ENCODE measurements at places on chromosomes 5 and 9.

GRCh38 chr9:69750085-69750484, 9.7 kb downstream of the PTAR1 start:
- H3K27ac ChIP-seq, result no peak overlapping the region
- no peak overlapping the region for H3K4me3 ChIP-seq
- H3K4me1 ChIP-seq, result peaks cover 2% of the 10 kb centered on the region
- no peak for DNase-seq
- no peaks in the 10 kb centered on the region for H3K36me3 ChIP-seq

DNA sequence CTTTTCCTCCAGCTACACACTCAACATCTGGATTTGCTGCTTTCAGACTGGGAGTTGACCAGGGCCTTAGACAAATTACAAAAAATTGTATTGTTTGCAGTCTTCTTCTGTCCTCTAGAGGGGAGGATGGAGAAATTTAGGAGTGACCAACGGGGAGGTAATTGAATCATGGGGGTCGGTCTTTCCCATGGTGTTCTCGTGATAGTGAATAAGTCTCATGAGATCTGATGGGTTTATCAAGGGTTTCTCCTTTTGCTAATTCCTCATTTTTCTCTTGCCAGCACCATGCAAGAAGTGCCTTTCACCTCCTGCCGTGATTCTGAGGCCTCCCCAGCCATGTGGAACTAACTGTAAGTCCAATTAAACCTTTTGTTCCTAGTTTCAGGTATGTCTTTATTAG, 4.2 kb downstream of the IFNA8 start:
- no peaks in the 10 kb centered on the region for H3K4me1 ChIP-seq
- no peak overlapping the region for H3K4me3 ChIP-seq
- no peak overlapping the region for H3K27ac ChIP-seq
- no peaks in the 10 kb centered on the region for H3K27me3 ChIP-seq

DNA sequence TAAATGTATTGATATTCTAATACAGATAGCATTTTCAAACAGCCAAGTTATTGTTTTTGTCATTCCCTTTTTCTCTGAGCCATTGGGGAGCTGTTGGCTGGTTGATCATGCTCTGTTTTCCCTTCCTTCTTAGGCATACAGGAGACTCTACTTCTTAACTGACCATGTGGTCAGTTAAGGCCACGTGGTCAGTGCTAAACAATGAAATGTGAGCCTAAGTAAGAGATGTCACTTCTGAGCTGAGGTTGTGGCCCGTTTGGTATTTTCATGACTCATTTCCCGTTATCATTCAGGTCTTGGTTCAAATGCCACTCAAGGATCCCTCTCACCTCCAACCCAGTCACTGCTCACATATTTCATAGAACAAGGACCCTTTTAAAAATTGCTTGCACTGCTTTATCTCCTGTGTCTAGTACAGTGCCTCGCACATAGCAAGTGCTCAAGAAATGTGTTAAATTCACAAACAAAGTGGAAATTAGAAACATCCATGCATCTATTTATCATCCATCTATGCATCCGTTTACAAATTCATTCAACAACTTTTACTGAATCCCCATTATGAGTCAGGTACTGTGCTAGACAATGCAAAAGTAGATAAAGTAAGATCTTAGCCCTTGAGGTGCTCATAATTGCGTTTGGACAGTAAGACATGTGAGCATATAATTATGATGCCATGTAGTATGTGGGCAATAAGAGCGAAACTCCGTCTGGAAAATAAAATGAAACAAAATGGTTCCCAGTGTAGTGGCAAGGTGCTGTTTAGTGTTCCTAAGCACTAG, 50.7 kb downstream of the ARRDC3 start:
- H3K27me3 ChIP-seq, result no peaks in the 10 kb centered on the region
- no peak overlapping the region for H3K27ac ChIP-seq
- no peak overlapping the region for H3K4me3 ChIP-seq

DNA sequence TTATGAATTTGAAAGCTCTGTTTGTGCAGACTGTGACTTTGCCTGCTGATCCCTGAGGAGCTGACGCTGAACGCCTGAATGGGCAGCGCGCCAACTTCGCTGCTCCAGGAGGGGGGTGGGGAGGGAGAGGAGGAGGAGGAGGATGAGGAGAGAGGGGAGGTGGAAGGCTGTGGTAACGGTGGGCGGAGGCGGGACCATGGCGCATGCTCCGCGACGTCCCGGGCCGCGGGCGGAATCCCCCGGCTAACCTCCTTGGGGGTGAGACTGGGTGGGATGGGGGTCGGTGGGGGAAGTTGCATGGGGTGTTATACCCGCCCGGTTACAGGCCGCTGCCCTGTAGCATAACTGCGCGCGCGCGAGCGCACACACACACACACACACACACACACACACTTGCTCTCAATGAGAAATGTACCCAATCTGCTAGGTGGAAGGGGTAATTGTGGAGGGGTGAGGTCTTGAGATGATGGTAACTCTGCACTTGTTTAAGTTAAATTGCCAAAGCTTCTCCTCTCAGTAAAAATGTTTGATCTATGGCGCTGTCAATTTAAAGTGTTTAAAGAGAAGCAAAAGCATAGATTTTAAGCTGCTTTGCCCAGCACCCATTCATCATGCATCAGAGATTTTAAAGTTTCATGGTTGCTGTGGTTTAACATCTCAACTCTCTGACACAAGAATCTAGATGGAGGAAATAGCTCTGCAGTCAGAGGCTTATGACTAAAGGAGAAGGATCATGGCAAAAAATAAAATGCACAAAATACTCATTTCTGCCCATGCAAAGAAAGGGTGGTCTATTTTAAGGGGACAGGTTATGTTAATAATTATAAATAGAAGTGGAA, 76.6 kb upstream of the TBCA start:
- peak overlapping the region; percentile 53 for H3K4me3 ChIP-seq
- no peak for DNase-seq
- H3K27ac ChIP-seq, result no peak overlapping the region
- no peaks in the 10 kb centered on the region for H3K36me3 ChIP-seq
- H3K4me1 ChIP-seq, result peaks cover 14% of the 10 kb centered on the region
- H3K27me3 ChIP-seq, result no peaks in the 10 kb centered on the region

GRCh38 chr9:20623748-20624124, 1.4 kb upstream of the MLLT3 start:
- no peak overlapping the region for H3K27ac ChIP-seq
- H3K27me3 ChIP-seq, result peaks cover 16% of the 10 kb centered on the region
- no peaks in the 10 kb centered on the region for H3K36me3 ChIP-seq
- DNase-seq, result no peak
- H3K4me1 ChIP-seq, result peaks cover 4% of the 10 kb centered on the region
- H3K4me3 ChIP-seq, result no peak overlapping the region

DNA sequence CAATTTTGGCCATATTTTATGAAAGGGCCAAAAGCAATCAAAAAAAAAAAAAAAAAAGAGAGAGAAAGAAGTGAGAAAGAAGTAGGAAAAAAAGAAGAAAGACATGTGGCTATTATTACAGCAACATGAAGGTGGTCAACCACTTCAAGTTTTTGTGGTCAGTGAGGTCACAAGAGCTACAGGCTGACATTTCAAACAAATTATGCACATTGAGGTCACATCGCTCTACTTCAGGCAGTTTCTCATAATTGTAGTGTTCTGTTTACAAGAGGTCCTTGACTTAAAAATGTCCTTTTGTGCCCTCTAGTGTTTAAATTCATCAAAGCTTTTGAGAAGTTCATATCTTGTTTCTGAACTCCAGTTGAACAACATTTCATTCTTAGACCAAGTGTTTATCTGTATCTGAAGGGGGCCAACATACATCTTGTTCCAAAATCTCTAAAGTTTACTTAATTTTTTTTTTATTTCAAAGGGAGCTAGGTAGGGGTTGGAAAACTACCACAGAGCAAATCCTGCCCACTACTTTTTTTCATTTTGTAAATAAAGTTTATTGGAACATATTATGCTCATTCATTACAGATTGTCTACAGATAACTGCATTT, 513.1 kb downstream of the PDE4D start:
- H3K27ac ChIP-seq, result no peak overlapping the region
- H3K4me1 ChIP-seq, result no peaks in the 10 kb centered on the region
- peak; percentile 82 for DNase-seq
- no peaks in the 10 kb centered on the region for H3K36me3 ChIP-seq
- no peak overlapping the region for H3K4me3 ChIP-seq

GRCh38 chr9:105191508-105192121, 52.8 kb upstream of the SLC44A1 start:
- H3K27ac ChIP-seq, result no peak overlapping the region
- H3K4me3 ChIP-seq, result no peak overlapping the region
- DNase-seq, result peak; percentile 32
- H3K27me3 ChIP-seq, result no peaks in the 10 kb centered on the region
- no peaks in the 10 kb centered on the region for H3K36me3 ChIP-seq

DNA sequence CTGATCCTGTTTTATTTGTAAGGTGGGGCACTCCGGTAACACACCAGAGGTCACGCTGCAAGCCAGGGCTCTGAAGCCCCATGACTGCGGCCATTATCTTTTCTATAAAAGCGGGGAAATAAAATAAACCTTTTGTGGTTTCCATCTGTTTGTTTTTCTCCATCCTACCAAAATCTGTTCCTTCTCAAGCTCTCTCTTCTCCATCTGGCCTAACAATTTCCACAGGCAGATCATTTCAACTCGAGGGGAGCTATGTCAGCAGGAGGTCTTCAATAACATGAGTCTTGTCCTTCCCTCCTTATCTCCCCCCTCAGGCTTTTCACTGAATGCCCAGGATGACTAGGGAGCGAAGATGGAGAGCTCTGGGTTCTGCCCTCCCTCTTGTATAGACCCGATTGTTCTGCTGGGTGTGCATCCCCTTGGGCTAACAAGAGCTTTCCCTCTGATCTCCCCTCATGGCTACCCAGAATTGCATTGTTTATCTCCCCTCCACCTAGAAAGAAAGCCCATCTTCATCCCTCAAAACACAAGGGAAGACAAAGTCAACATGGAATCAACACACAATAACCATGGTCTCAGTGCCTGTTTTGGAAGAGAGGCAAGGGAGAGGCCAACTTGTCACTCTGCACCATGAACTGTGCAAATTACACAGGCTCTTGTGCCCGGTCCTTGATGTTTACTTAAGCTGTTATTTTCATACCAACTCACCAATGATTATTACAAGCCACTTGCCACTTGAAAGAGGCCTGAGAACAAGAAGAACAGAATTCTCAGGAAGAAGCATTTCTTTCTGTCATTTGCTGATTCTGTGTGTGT, 187.8 kb downstream of the FANCC start:
- no peaks in the 10 kb centered on the region for H3K27me3 ChIP-seq
- no peak overlapping the region for H3K4me3 ChIP-seq
- H3K27ac ChIP-seq, result no peak overlapping the region
- H3K36me3 ChIP-seq, result no peaks in the 10 kb centered on the region
- no peak for DNase-seq

GRCh38 chr9:530681-531080, 310.8 kb upstream of the DMRT1 start:
- no peaks in the 10 kb centered on the region for H3K4me1 ChIP-seq
- H3K4me3 ChIP-seq, result no peak overlapping the region
- no peak overlapping the region for H3K27ac ChIP-seq
- no peaks in the 10 kb centered on the region for H3K27me3 ChIP-seq
- DNase-seq, result no peak

- H3K27ac ChIP-seq, result no peak overlapping the region
- no peak overlapping the region for H3K4me3 ChIP-seq
- DNase-seq, result no peak
- no peaks in the 10 kb centered on the region for H3K4me1 ChIP-seq
- H3K27me3 ChIP-seq, result no peaks in the 10 kb centered on the region
These were observed 63.3 kb upstream of the DAPK1 start for GRCh38 chr9:87434366-87434765.

- H3K27ac ChIP-seq, result peak overlapping the region; percentile 74
- peaks cover 24% of the 10 kb centered on the region for H3K36me3 ChIP-seq
- peaks cover 8% of the 10 kb centered on the region for H3K4me1 ChIP-seq
- no peaks in the 10 kb centered on the region for H3K27me3 ChIP-seq
- peak; percentile 96 for DNase-seq
These were observed 43.3 kb upstream of the NCS1 start for GRCh38 chr9:130128733-130129431.

DNA sequence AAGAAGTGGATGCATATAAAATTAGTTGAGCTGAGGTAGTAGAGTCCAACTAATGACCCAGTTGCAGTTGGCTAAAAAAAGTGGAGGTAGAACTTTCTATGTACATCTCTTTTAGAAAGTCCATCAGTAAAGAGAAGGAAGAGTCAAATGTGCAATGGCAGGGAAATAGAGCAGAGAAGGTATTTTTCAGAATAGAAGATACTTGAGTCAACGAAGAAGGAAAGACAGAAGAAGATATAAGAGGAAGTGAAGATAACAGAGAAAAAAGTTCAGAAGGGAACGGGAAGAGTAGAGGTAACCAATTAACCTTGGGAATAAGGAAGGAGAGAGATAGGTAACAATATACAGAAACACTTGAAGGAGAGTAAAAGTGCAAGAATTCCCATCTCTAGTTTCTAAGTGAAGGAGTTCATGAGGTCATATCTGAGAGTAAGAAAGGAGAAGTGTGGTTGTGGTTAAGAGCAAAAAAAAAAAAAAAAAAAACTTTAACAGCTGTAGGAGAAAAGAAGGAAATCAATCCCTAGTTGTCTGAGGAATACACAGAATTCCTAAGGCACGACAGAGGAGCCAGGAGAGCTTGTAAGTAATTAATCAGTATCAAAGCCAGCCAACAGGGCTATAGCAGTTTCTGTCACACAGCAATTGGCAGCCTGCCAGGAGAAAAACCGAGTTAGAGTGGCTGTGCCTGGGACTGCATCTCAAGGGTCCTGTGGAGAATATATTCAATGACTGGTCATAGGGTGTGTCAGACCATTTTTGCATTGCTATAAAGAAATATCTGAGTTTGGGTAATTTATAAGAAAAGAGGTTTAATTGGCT, 61.0 kb downstream of the ARL15 start:
- H3K4me3 ChIP-seq, result no peak overlapping the region
- H3K27me3 ChIP-seq, result no peaks in the 10 kb centered on the region
- H3K27ac ChIP-seq, result no peak overlapping the region

DNA sequence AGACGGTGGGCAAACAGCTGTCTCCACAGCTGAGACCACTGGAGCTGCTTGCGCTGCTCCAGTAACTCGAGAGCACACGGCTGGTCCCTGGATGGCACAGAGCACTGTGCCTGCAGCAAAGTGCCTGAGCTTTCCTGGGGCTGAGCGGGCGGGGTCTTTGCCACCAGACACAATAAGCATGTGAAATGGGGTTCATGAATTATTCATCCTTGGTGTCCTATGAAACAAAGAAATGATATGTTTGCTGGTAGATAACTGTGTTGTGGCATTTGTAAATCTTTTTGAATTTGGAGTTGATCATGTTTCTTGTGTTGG, 151.7 kb upstream of the MPDZ start:
- H3K27ac ChIP-seq, result no peak overlapping the region
- H3K27me3 ChIP-seq, result no peaks in the 10 kb centered on the region
- H3K4me1 ChIP-seq, result no peaks in the 10 kb centered on the region
- H3K4me3 ChIP-seq, result no peak overlapping the region
- no peak for DNase-seq

DNA sequence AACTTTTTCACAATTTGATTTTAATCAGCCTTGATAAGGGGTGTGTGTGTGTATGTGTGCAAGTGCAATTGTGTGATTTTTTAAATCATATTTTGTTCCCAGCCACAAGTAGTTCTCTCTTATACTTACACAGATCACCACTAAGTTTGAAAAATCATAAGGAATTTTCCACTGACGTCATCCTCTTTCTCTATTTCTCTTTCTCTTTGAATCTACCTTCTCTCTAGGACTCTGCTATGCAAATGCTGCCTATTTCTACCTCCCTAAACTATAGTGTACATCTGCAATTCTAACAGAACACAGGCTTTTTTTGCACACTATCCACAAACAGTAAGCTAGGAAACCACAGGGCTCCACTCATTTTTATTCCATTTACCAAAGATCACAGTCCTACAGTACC, 254.6 kb upstream of the CYLC2 start:
- no peak for DNase-seq
- H3K27me3 ChIP-seq, result no peaks in the 10 kb centered on the region
- no peak overlapping the region for H3K4me3 ChIP-seq
- no peak overlapping the region for H3K27ac ChIP-seq
- H3K36me3 ChIP-seq, result no peaks in the 10 kb centered on the region
- H3K4me1 ChIP-seq, result no peaks in the 10 kb centered on the region
